ENCODE measurements at places on chromosomes 4 and X.
A peak's percentile ranks its signal among the peaks of the same experiment; 100 is the strongest.

- no peak for DNase-seq
Observed at GRCh38 chr4:94801016-94801415, 43.3 kb downstream of the BMPR1B start.

DNA sequence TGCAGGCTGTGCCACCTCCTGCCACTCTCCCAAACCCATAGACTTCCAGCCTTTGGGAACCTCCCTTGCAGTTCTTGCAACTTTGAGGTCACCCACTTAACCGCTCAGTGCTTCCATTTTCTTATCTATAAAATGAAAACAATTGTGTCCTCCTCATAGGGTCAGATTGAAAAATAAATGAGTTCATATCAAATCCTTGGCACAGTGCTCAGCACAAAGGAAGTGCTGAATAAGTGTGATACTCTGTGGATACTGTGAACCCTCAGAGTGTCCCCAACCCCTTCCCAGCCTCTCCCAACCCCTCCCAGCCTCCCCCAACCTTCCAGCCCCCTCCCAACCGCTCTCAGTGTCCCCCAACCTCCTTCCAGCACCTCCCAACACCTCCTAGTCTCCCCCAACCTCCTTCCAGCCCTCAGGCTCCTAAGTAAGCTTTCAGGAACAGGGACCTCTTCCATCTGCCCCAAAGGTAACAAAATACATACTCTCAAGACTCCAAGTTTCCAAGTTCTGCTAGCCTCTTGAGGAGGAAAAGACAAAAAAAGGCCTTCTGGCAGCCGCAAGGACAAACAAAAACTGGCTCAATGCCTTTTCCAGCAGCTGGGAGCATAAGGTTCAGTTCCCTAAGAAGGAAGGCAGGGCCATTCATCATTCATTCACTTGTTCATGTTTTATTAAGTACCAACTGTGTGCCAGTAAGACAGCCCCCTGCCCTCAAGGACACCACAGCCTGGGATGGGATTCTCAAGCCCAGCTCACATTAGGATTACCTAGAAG, 46.1 kb upstream of the LGI2 start:
- no peak for DNase-seq

DNA sequence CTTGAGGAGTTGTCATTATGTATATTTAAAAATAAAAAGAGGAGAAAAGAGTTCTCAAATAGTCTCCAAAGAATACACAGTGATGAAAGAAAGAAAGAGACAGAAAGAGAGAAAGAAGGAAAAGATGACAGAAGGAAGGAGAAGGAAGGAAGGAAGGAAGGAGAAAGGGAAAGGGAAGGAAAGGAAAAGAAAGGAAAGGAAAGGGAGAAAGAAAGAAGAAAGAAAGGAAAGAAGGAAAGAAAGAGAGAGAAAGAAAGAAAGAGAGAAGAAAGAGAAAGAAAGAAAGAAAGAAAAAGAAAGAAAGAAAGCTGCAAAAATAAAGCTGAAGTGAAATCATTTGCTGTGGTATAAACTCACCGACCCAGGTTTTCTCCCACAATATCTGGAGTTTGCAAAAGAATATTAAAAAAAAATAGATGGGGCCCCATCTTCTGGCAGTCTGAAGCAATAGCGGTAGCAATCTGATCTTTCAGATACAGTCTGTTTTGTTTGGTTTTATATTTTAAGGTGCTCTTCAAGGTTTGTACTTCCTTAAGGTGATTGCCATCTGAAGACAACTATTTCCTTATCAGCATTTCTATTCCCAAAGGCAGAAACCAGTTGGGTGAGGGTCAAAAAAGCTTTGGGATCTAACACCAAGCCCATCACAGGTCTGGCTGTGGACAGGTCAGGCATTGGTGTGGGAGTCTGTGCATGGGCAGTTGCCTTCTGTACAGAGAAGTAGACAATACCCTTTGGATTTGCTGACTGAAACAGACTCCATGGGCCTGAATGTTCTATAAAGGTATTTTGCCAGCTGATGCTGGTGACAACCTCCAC, 160.4 kb downstream of the CPEB2 start:
- no peak for DNase-seq

DNA sequence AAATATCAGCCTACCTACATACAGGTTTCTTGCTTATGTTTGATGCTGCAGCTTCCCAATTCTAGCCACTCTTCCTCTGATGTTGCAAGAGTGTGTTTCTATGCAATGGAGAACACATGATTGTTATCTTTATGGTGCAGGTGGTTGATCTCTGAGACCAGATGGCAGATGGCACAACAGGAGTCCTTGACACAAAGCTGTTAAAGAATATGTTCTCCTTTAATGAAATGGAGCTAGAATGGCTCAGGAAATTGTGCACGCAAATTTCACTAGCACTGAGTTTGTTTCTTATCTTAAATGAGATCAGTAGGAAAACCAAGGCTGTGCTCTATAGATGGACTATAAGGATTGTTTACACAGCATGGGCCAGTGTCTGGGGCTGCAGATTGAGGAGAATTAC, 29.9 kb upstream of the TTC29 start:
- DNase-seq = no peak

DNA sequence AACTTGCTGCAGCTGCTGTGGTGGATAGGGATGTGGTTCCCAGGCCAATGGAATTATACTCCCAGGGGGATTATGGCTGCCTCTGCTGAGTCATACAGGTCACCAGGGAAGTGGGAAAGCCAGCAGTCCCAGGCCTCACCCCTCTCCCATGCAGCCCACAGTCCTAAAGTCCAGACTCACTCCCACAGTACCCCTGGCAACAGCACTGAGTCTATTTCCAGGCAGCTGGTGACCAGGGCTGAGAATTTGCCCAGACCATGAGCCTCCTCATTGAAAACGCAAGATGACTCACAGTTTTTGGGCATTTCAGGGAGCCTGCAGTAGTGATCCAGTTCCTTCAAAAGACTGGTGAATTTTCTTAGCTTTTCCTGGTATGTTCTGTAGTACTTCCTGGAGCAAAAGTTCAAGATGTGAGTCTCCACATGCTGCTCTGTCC, 137.6 kb downstream of the NPNT start:
- DNase-seq = no peak

DNA sequence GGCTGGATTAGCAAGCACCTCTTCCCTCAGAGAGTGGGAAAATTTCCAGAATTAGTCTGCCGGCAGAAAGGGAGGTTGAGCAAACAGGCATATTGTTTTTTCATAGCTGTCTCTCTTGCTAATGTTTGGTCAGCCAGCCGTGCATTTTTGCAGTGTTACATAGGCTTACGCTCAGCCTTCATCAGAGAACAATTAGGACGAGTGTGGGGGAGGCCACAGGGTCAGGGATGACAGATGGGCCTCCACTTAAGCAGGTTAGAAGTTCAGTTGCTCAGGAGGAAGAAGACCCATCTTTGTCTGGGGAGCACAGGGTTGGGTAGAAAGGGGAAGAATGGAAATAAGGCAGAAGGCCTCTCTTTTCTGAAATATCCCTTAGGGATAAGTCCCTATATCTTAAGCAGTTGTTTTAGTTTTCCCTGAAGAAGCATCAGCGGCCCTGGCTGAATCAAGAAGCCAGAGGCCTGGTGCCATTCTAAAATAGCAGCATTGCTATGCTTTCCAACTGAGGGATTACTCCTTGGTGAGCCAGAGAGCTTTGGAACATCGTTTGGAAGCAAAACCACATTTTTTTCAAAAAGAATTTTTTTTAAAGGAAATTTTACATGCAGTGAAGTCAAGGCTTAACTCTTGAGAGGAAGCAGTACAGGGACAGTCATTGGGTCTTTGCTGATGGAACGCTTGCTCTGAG, 118.8 kb downstream of the SMIM20 start:
- DNase-seq = no peak

DNA sequence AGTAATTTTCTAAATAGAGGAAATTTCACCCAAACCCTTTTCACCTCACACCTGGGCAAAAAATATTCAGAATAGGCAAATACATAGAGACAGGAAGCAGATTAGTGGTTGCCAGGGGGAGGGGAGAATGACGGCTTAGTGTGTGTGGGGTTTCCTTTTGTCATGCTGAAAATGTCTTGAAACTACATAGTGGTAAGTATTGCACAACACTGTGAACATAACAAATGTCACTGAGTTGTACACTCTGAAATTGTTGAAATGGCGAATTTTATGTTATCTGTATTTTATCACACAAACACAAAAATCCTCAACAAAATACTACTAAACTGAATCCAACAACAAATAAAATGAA, 60.7 kb upstream of the PLAC1 start:
- peak; percentile 27 for DNase-seq

DNA sequence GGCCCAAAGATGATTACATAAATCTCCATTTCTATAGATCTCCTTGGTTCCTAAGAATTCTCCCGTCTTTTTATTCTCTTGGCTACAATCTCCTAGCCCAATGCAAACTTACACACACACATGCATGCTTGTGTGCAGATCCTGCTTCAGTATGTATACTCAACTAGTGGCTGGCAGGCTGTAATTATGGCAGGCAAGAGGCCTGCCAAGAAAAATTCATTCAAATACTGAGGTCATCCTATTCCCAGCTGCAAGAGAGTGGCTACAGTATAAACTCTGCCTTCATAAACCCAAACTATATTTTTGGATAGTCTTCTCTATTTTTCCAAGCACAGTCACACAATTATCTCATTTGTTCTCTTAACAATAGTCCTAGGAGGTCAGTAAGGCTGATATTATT, 95.2 kb downstream of the SHROOM4 start:
- no peak for DNase-seq

- no peak for DNase-seq
Observed at GRCh38 chr4:175791221-175791620, 20.8 kb downstream of the GPM6A start.

- DNase-seq = no peak
Observed at GRCh38 chr4:178937130-178937529, 1494.9 kb upstream of the AGA start.

DNA sequence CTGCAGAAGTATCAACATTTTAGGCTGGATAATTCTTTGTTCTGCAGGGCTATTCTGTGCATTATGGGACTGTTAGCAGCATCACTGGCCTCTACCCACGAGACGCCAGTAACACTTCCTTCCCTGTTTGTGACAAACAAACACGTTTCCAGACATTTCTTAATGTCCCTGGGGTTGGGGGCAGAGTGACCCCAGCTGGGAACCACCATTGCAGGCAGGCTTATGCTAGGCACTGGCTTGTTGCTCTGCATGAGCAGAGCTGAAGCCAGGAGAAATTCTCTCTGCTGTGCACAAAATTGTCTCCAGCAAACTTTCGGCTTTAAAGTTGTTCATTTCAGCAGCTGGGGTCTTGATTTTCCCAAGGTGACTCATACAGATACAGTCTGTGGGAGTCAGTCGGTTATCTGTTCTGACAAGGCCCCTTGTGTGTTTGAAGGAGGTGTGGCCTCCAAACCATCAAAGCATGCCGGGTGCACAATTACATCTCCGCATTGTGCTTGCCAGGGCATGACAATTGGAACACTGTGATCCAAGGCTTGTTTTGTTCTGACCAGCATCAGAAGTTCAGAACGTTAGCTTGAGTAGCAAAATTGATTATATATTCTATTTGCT, 156.4 kb upstream of the BOD1L1 start:
- DNase-seq = no peak

GRCh38 chr4:78949735-78950134, 10.5 kb upstream of the PAQR3 start:
- DNase-seq = no peak

- peak; percentile 48 for DNase-seq
Observed at GRCh38 chr4:8176547-8177399, 18.2 kb upstream of the ABLIM2 start.

GRCh38 chr4:100162027-100162685, 28.1 kb downstream of the DDIT4L start:
- no peak for DNase-seq

GRCh38 chrX:39170464-39170863, 369.2 kb downstream of the MID1IP1 start:
- DNase-seq = no peak

DNA sequence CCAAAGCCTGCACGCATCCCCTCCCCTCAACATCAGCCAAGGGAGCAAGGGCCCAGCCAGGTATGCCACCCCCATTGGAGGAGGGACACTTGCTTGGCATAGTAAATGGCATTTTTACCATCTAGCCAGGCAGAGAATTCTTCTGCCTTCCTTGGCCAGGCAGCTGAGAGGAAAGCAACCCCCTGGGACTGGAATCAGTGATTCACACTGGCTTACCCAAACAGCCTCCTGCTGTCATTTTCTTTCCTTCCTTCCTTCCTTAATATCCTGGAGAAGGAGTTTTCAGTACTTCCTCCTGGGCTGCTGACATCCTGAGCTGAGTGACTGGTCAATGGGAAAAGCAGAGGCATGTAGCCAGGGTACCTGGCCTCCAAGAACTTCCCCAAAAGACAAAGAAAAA, 28.6 kb upstream of the KIAA1210 start:
- DNase-seq = no peak

DNA sequence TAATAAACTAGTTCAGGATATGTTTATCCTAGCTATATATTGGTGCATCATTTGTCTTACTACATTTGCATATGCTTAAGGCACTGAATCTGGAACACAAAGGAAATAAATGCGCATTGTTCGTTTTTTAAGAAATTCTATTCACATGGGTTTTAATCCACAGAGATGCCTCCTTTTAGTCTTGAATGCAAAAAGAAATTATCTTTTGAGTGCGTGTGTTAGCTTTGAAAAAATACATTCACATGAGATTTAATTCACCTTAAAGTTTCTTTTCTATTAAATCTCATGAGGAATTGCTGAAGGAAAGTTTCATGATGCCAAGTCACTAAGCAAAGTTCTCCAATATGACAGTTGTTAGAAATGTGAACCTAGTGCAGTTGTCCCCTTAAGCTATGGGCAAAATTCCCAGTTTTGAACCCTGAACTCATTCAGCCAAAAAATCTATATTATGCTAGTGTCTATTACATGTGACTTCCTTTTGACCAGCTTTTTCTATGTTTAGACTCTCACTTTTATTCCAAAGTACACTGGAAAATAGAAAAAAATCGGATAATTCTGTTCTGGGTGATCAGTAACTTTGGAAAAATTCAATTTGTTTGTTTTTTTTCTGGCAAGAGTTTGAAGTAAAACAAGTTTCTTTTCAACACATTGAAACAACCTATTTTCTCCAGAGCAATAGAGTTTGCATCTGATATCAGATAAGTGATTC, 426.2 kb upstream of the MAGEB2 start:
- no peak for DNase-seq

- no peak for DNase-seq
Observed at GRCh38 chr4:185036842-185037241, 18.6 kb downstream of the HELT start.

- no peak for DNase-seq
Observed at GRCh38 chrX:153984351-153985178, 12.0 kb downstream of the TMEM187 start.

DNA sequence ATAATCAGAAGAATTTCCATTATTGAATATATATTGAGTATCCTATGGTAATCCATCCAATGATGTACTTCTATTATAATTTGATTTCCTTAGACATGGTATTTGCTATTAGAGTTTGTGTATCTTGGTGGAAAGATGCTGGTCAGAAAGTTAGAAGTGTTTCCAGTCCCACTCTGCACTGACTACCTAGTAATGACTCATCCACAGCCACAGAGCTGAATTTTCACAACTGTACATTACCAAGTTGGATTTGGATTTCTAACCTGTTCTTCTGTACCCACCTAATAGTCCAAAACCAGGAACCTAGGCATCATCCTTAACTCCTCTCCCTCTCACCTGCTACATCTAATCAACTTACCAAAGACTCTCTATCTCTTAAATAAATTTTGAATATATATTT, 145.4 kb downstream of the REELD1 start:
- DNase-seq = no peak

Measured in CD8-positive, alpha-beta T cell (primary cell).